OCI-M1 (cell line): ENCODE measurements at places on chromosomes 1 and 21.

- DNase-seq: no peak
Measured at GRCh38 chr1:39753132-39754025, 14.7 kb downstream of the PPIE start.

DNA sequence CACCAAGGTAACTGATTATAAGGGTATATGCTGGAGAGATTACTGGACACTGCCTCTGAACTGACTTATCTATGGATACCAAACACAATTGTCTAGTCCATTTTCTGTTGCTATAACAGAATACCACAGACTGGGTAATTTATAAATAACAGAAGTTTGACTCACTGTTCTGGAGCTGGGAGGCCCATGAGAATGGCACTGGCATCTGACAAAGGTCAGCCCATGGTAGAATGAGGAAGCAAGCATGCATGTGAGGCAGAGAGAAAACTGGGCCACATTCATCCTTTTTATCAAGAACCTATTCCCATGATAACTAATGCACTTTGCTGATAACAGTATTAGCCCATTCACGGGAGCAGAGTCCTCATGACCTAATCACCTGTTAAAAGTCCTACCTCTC, 37.4 kb downstream of the FCER1A start:
- DNase-seq: peak; percentile 72

DNA sequence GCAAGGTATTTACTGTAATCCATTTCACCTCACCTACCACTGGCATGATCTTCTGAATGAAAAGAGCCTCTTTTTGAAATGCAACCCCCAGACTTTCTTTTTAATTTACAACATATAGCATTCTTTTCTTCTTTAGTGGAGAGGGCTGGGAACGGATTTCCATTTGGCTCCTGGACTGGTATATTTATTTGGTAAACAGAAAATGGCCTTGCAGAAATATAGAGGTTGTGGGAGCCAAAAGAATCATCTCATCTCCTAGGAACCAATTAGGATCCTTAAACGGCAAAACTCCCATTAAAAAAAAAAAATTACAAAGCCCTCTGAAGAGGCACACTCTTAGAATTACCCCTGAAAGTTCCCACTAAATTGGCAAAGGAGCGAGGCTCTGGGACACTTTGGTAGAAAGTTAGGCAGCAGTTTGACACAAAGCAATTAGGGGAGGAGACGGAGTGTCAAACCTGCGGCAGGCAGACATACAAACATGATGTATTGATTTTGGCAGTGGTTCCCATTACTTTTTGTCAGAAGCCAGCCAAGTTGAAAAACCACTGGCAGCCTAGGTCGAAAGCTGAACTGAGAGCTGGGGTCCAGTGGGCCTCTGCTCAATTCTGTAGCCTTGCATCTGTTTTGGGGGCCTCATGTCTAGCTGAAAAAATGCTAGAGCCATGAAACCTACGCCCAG, 135.1 kb upstream of the MAGI3 start:
- no peak for DNase-seq

GRCh38 chr1:165289556-165289955, 67.0 kb downstream of the LMX1A start:
- DNase-seq: no peak

DNA sequence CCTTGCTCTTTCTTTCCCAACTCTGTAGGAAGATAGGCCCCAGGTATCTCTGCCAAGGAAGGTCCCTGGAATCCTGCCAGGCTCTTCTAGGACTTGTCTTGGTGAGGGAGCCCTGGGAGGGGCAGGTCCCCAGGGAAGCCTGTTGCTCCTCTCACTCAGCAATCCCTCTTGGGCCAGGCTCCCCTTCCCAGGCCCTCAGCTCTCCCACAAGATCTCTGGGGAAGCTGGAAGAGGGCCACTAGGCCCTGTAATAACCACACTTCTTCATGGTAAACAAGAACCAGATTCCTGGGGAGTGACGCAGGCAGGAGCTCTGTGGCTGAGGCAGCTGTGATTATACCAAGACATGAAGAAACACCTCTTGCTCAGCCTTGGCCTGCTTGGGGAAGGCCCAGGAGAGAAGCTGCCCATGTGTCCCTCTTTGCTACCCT, 9.9 kb upstream of the MAPKAPK2 start:
- DNase-seq: no peak

DNA sequence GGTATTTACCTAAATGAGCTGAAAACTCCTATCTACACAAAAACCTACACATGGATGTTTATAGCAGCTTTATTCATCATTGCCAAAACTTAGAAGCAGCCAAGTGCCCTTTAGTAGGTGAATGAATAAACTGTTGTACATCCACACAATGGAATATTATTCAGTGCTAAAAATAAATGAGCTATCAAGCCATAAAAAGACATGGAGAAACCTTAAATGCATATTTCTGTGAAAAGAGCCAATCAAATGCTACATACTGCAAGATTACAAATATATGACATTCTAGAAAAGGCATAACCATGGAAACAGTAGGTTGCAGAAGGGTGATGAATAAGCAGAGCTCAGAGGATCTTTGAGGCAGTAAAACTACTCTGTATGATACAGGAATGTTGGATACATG, 23.3 kb downstream of the ABCB10 start:
- DNase-seq: no peak

DNA sequence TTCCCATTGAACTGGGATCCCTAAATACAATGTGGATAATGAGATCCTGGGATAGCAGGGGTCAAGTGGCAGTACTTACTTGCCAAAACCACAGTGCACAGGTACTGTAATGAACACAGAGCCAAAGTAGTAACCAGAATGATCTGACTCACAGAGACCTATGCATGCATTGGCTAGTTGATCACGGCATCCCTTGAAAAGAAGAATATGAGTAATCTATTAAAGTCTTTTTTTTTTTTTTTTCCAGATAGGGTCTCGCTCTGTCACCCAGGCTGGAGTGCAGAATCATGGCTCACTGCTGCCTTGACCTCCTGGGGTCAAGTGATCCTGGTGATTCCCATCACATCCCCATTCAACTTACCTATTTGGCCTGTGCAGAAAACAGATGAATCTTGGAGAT, 29.4 kb upstream of the EIF4G3 start:
- DNase-seq: no peak

GRCh38 chr1:192866241-192866868, 57.5 kb downstream of the RGS2 start:
- peak; percentile 35 for DNase-seq

- no peak for DNase-seq
Measured at GRCh38 chr1:40750451-40750908, 33.1 kb upstream of the KCNQ4 start.

- no peak for DNase-seq
Measured at GRCh38 chr1:39358491-39358890, 132.9 kb upstream of the BMP8A start.

DNA sequence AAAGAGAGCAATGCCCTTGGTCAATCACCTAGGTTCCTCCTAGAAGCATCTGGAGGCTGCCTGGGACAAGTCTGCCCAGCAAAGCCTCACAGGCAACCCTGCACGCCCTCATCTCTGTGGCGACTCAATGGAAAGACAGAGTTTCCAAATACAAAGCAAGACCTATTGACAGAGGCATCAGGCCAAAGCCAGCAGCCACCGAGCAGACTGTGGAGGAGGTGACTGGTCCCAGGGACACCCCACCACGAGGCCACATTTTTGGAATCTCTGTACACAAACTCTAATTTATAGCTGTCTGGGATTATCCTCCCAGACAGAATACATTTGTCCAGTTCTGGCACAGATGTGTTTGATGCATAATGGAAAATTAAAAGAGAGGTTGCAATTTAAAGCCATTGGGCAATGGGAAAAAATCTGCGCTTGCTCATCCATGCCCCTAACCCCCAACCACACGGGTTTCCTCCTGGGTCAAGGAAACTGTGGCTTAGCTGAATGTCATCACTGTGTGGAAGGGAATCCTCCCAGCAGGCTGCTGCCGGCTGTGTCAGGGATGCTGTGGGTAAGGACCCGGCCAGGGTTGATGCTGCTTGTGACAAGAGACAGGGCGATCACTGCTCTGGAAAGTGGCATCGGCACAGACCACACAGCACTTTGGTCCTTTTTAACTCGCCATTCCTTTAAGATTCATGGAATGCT, 14.3 kb downstream of the TSPAN2 start:
- DNase-seq: no peak

- DNase-seq: no peak
Measured at GRCh38 chr1:49346767-49347349, 570.2 kb upstream of the BEND5 start.

DNA sequence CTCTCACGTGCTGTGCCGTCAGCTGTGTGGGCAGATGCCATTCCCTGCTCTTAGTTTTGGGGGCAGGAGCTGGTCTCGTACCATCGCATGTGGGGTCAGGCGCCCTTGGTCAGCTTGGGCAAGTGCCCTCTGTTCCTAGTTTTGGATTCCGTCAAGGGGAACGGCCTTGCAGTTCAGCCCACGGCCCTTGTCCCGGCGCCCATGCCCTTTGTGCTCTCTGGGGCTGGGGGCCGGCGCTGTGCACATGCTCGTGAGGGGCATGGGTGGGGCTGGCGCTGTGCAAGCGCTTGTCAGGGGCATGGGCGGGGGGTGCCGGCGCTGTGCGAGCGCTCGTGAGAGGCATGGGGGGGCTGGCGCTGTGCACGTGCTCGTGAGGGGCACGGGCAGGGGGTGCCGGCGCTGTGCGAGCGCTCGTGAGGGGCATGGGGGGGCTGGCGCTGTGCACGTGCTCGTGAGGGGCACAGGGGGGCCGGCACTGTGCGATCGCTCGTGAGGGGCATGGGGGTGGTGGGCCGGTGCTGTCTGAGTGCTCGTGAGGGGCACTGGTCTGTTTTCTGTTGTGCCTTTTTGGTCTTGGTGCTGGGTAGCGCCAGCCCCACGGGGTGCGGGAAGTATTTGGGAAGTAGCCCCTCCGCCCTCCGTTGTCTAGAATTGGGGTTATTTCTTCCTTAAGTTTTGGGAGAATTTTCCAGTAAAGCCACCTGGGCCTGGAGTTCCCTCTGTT, 29.5 kb upstream of the DIP2A start:
- DNase-seq: no peak

GRCh38 chr1:53255031-53255430, 16.7 kb upstream of the MAGOH start:
- no peak for DNase-seq

DNA sequence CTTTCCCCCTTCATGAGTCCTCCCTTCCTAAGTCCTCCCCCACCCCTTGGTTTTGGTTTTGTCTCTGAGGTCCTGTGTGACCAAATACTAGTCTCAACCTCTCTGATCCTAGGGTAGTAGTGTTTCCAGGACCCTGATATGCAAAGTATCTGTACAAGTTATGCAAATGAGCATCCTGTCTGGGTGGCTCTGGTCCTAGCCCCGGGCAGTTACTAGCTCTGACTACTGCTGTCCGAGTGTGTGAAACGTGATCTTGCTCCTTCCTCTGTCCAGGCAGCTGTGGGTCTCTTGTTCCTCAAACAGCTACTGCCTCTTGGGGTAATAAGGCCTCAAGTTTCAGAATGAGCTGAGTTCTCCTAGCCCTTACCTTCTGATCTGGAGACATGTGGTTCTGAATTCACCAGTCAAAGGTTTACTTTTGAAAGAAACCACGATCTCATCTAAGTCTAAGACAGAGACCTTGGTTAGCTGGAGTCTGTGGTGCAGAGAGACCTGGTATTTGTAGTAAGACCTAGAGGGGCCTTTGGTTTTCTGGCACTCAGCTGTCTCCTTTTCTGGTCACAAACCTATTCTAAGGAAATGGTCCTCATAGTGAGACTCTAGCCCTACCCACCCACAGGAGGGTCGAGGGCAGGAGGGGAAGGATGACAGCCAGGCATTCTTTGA, 31.0 kb upstream of the IL19 start:
- no peak for DNase-seq

GRCh38 chr1:194889310-194889709, 1702.9 kb upstream of the B3GALT2 start:
- no peak for DNase-seq
